Neural progenitor cell (in vitro differentiated cells): ENCODE measurements at places on chromosomes 7 and 10. TPM values are rescaled to one million over a fixed set of nuclear protein-coding genes. Genes with fewer than 3 reads are reported as not detected.

SLC18A3 gene
- total RNA-seq = not detected in 2 replicates

MARVELD1 gene
- 7.1 and 21.9 TPM in 2 replicates for total RNA-seq

POU6F2 gene
- total RNA-seq = 3.4 and 4.0 TPM in 2 replicates

TMEM236 gene
- total RNA-seq = 0.06 TPM in 1 of 2 replicates, not detected in the other

CAMK2G gene
- 35.0 and 36.6 TPM in 2 replicates for total RNA-seq

CHRM2 gene
- total RNA-seq = not detected in 2 replicates

RAPGEF5 gene
- 4.6 and 5.7 TPM in 2 replicates for total RNA-seq

CFAP43 gene
- total RNA-seq = 2.7 TPM in 2 replicates

BMPER gene
- total RNA-seq = 0.74 and 1.2 TPM in 2 replicates

ZC3HAV1 gene
- 9.7 and 11.0 TPM in 2 replicates for total RNA-seq

SEMA3E gene
- total RNA-seq = 2.0 and 5.5 TPM in 2 replicates

COPG2 gene
- total RNA-seq = 139 and 167 TPM in 2 replicates

HOXA9 gene
- total RNA-seq = not detected in 2 replicates

TRIM73 gene
- 0.17 and 4.4 TPM in 2 replicates for total RNA-seq
